ENCODE measurements at places on chromosomes 4 and X.

DNA sequence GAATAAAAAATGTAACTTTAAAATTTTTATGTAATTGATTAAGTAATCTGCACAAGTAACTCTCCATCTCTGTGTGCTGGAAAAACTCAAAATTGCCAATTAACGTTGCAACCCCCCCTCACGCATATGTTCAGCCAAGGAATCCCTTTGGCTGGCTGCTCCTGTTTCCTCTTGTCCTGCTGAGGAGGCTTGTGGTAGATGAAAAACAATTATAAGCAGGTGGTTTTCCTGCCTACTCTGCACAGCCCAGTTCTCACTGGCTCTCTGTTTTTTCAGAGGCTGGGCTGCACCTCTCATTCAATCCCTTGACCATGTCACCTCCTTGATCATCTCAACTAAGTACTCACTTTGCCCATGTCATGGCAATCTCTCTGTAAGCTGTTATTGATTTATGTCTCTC lies 1068.4 kb downstream of the ARAP2 start:
- DNase-seq, result no peak

GRCh38 chrX:31808357-31808756 lies 736.5 kb upstream of the FTHL17 start:
- DNase-seq, result no peak

- DNase-seq, result no peak
Measured at GRCh38 chr4:6233929-6234328, 33.6 kb upstream of the JAKMIP1 start.

- DNase-seq, result no peak
Measured at GRCh38 chr4:5710961-5711478, at the start of gene EVC. EVC (plus strand) TSS chr4:5711201; CDS start chr4:5711381, 180 bp downstream.

DNA sequence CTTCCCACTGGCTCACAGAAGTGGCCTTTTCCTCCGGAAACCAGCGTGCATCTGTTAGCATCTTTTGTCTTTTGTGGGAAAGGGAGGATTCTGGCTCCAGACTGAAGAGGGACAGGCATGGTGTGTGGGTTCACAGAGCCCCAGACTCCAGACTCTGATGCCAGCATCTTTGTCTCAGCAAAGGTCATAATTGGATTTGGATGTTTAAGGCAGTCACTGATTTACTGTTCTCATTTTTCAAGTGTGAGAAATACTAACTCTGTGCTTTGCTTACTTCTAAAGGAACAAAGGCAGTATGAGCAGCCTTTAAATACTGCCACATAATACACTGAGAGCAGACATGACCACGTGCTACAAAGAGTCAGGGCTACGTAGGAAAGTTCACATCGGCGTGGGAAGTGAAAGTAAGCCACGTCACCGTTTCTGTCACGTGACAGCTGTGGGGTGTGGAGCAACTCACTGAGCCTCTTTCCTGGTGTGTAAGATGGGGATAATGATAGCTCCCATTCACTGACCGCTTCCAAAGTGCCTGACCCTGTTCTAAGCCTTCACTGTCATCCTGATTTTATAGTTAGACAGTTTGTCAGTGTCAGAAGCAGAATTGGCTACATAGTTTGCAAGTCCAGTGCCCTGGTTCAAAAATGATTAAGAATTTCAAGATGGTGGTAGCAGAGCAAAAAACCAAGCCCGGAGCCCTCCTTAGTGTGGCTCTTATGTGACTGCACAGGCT lies 24.8 kb upstream of the TMSB4X start:
- peak; percentile 72 for DNase-seq

- DNase-seq, result no peak
Measured at GRCh38 chr4:127623797-127624083, 9.0 kb upstream of the INTU start.

GRCh38 chr4:126727461-126727860 lies 905.3 kb upstream of the INTU start:
- DNase-seq, result no peak

- no peak for DNase-seq
Measured at GRCh38 chrX:18691431-18691830, 16.0 kb upstream of the PPEF1 start.

GRCh38 chr4:164239976-164240375 lies 514.0 kb upstream of the SMIM31 start:
- no peak for DNase-seq

GRCh38 chrX:139554991-139555675 lies 24.6 kb downstream of the F9 start:
- no peak for DNase-seq

GRCh38 chr4:94253036-94253435 lies 45.4 kb downstream of the SMARCAD1 start:
- no peak for DNase-seq

DNA sequence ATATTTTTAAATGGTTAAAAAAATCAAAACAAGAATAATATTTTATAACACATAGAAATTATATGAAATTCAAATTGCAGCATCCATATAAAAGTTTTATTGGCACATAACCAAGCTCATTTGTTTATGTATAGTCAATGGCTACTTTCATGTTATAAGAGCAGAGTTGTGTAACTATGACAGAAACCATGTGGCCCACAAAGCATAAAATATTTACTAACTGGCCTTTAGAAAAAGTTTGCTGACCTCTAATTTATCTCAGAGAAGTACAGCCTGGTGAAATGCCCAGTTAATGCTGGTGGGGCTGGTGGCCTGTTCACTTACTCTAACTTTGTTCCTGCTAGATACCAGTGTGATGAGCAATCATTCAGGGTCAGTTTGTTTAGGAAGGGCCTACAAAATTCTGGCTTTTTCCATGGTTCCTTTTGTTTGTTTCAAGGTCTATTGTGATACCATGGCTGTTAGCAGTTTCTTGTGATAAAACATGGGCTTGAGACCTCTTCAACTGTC lies 104.6 kb downstream of the PPP1R2C start:
- DNase-seq, result no peak

DNA sequence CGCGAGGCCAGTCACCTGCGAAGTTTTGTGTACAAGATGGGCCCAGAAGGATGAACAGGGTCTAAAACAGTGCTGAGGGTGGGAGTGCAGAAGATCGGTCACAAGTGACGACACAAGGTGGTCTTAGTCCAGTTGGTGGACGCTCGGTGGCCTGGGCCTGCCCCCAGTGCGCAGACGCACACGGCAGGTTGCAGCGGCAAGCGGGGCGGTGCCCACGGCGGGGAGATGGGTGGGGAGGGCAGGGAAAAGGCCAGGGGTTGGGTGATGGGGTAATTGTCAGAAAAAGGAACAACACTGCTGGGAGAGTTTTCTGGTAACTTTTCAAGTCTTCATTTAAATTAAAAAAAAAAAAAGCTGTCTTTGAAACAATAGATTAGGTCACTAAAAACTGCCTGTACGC lies 1.0 kb upstream of the PRDX4 start:
- no peak for DNase-seq

GRCh38 chrX:74924449-74925224 lies 615 bp downstream of the NEXMIF start:
- no peak for DNase-seq

- no peak for DNase-seq
Measured at GRCh38 chr4:14399848-14400247, 602.4 kb upstream of the CPEB2 start.

GRCh38 chr4:158176108-158176507 lies 3.3 kb upstream of the GASK1B start:
- DNase-seq, result no peak

- DNase-seq, result no peak
Measured at GRCh38 chr4:161457311-161457710, 706.5 kb downstream of the FSTL5 start.

- no peak for DNase-seq
Measured at GRCh38 chr4:182729516-182729915, 187.7 kb downstream of the DCTD start.

- DNase-seq, result no peak
Measured at GRCh38 chr4:119984996-119985395, 81.7 kb downstream of the MAD2L1 start.

DNA sequence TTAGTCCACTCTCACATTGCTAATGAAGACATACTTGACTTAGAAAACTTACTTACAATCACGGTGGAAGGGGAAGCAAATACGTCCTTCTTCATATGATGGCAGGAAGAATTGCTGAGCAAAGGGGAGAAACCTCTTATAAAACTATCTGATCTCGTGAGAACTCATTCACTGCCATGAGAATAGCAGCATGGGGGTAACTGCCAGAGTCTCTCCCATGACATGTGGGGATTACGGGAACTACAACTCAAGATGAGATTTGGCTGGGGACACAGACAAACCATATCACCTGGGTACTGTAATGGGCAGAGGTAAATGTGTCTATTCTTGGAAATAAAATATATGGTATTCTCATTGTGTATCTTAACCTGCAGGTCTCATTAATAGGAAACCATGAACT lies 711.6 kb upstream of the GRID2 start:
- no peak for DNase-seq

GRCh38 chrX:154376774-154377173 lies 2.3 kb upstream of the EMD start:
- DNase-seq, result no peak

DNA sequence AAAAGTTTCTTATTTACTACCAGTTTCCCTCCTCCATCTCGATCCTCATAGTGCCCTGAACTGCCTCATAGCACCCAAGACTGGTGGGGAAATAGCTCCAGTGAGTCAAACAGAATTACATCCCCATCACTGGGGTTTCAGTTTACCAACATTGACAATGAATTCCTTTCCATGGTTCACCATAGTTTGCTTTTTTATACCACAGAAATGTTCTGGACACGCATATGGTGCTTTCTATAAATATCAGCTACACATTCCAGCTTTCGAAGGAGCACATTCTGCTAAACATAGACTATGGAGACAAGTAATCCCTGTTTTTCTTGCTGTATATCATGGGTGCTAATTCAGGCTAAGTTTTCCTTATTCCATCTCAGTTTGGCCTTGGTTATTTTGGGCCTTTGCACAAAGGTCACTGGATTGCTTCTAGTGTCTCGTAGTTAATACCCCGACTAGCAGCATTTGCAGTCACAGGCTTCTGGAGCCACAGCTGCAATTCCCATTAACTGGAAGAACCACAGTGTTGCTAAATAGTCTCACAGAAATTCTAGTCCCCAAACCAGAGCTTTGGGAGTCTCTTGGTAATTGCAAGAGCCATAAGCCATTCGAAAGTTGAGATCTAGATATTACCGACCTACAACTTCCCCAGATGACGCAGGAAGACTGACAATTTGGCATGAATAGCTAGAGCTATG lies 53.4 kb upstream of the TRPC3 start:
- DNase-seq, result no peak

- no peak for DNase-seq
Measured at GRCh38 chr4:176274441-176274840, 5.4 kb upstream of the ASB5 start.

- no peak for DNase-seq
Measured at GRCh38 chr4:151991001-151991883, 230.4 kb upstream of the GATB start.

DNA sequence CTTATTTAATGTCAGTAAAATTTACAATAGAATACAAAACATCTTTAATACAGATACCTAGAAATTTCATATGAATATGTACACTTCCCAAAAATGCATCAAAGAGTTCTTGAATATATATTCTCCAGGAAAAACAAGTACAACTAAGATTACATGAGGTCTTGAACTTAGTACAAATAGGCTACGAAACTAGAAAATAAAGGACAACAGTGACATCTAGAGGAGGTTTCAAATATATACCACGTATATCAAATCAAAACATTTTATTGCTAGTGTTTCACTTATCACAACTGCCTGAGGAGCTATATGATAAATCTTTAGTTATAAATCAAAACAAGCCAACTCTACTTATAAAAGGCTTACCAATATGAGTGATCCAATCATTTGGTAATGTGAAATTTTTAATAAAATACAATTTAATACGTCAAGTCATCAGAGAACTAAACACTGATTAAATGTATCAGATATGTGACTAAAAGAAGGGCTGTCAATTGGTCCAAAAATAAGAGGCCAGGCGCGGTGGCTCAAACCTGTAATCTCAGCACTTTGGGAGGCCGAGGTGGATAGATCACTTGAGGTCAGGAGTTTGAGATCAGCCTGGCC lies 36.6 kb downstream of the ANAPC10 start:
- DNase-seq, result no peak

GRCh38 chr4:177485528-177485927 lies 43.3 kb upstream of the AGA start:
- DNase-seq, result no peak

- no peak for DNase-seq
Measured at GRCh38 chr4:1711055-1711570, 1.0 kb downstream of the SLBP start.

- DNase-seq, result no peak
Measured at GRCh38 chrX:149002320-149002719, 501.9 kb downstream of the AFF2 start.

DNA sequence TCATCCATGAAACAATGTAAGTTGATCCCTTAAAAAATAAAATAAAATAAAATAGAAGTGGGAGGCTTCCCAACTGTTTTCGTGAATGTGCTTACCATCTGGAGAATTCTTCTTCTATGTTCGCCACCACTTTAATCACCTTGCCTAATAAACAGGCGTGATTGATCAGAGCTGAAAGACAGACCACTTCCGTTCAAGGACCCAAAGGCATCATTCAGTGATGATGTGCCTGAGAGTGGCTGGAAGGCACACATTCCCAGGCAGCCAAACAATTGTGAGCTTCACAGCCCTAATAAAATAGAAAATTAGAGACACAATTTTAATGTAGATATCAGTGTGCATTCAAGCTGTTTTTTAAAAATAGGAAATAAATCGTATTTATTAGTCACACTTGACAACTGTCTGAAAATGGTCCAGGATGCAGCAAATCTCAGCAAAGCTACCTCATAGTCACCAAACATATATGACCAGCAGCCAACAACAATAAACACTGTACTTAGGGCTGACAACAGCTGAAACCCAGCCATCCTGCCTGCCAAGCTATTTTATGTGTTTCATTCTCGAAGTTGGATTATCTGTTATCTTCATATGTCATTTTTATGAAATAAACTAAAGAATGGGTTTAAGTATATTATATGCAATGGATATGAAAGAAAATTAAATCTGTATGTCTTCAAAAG lies 163.2 kb upstream of the FAM9B start:
- DNase-seq, result no peak

- no peak for DNase-seq
Measured at GRCh38 chr4:77209936-77210335, 52.9 kb downstream of the CCNG2 start.

Measured in stimulated activated CD8-positive, alpha-beta memory T cell treated with anti-CD3 and anti-CD28 coated beads, Interleukin-15, amount 100 ng/mL, for 4 hours (primary cell).